Left renal cortex interstitium (tissue), 4 donors: ENCODE measurements at places on chromosomes 1 and 21.

DNA sequence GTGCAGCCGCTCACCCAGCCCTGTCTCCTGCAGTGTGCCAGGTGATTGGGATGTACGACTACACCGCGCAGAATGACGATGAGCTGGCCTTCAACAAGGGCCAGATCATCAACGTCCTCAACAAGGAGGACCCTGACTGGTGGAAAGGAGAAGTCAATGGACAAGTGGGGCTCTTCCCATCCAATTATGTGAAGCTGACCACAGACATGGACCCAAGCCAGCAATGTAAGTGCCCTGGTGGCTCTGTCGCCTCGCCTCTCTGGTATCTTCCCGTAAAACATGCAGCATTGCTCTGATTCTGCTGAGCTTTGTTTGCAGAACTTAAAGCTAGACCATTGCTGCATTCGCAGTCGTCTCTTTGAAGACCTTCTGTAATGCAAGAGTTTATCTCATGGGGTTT lies 79.2 kb downstream of the ATP5PO start:
- DNase-seq, result no peak

- no peak for DNase-seq
Measured at GRCh38 chr21:45318556-45319404, 31.1 kb upstream of the POFUT2 start.

DNA sequence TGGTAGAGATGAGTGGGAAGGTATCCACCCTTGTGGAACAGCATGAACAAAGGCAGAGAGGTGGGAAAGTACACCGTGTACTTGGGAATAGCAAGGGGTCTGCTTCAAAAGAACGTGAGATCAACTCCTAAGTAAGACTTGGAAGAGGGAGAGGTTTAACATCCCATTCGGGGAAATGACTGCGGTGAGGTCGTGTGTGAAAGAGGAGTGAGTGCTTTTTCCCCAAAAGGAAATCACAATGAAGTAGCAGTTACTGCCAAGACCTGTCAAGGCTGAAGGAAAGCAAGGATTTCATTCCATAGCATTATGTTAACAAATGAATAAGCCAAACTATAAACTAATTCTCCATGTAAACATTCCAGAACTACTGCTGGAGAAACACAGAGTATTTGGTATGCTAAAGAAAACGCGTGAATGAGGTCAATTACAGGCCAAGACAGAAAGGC lies 20.0 kb upstream of the SYDE2 start:
- no peak for DNase-seq

GRCh38 chr1:154219541-154219940 lies 1.2 kb upstream of the UBAP2L start:
- DNase-seq, result no peak

DNA sequence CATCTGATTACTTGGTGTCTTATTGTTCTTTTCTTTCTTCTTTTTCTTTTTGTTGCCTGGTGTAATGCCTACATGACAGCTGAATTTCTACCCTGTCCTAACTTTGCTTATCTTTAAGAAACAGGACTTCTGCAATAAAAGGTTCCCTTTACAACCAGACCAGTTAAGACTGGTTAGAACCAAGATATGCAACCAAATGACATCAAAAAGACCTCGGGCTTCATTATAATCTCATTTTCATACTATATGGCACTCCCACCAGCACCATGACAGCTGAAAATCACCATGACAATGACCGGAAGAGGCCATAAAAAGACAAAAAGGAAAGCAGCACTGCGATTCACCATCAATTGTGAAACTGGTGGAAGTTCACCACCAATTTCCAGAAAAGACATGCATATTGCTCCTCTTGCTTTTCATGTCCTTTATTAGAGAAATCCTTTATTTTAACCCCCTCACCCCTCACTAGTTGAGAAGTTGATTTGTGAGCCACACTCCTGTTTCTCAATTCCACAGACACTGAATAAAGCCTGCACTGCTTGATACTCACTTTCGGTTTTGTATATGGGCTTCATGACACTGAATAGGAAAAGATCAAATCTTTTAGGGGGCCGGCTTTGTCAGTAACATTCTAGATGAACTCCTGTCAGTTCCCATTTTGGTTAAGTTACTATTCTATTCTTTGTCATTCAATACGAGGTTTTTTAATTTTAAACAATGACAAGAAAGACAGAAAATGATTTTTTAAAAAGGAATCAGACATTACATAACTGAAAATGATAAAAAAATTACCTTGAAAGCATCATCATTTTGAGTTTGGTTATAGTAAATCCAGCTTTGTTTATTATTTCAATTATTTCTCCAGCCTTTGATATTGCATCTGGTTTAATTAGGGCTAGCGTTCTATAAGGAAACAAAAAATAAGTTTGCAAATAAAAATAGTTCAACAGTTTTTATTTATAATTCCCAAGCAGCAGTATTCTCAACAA lies 58.1 kb downstream of the NME7 start:
- no peak for DNase-seq

GRCh38 chr1:156995412-156995811 lies 50.1 kb downstream of the ARHGEF11 start:
- no peak for DNase-seq

- no peak for DNase-seq
Measured at GRCh38 chr1:40064797-40065499, 24.4 kb downstream of the CAP1 start.

DNA sequence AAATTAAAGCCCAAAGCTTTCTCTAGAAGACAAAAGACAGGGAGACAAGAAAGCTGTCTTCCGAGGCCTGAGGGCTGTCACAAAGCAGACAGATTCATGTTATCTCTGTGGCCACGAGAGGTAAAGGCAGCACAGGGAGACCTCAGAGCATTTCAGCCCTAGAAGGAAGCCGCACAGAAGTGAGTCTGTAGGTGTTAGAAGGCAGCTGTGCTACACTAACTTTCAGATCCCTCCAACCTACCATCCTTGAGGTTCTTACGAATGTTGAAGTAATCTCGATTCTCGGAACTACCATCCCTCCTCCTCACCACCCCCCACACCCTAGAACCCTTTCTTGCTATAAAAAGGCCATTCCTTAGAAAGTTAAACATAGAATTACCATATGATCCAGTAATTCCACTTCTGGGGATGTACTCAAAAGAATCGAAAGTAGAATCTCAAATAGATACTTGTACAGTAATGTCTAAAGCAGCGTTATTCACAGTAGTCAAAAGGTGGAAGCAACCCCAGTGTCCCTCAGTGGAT lies 21.5 kb upstream of the LYST start:
- no peak for DNase-seq

- no peak for DNase-seq
Measured at GRCh38 chr1:246591047-246591446, 24.8 kb downstream of the CNST start.

- no peak for DNase-seq
Measured at GRCh38 chr1:201456499-201457309, 12.3 kb downstream of the PHLDA3 start.

- DNase-seq, result no peak
Measured at GRCh38 chr1:68100571-68100970, 50.1 kb upstream of the DIRAS3 start.

- no peak for DNase-seq
Measured at GRCh38 chr21:28776251-28776650, 216.4 kb downstream of the LTN1 start.

DNA sequence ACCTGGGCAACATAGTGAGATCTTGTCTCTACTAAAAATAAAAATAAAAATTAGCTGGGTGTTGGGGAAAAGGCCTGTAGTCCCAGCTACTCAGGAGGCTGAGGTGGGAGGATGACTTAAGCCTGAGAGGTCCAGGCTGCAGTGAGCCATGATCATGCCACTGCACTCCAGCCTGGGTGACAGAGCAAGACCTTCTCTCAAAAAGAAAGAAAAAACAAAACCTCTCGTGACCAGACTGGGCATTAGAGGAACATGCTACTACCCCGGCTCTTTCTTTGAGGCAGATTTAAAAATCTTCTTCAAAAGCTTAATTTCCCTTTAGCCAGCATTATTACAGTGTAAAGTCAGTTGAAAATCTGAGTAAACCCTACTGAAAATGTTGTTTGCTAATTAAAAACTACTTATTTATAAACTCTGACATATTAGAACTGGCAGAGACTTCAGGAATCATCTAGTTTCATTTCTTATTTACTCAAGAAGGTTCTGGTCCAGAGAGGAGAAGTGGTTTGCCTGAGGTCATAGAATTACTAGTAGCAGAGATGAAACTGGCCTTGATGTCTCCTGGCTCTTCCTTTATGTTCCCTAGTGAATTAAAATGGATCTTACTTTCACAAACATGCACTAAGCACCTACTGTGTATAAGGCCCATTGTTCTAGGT lies 11.6 kb upstream of the ELAVL4 start:
- DNase-seq, result no peak
